ENCODE measurements at places on chromosomes 4 and X.

GRCh38 chr4:10456595-10457254 is 501 bp downstream of the ZNF518B start:
- DNase-seq = peak; percentile 58

- peak; percentile 6 for DNase-seq
Observed at GRCh38 chr4:74370912-74371311, 6.0 kb downstream of the EREG start.

GRCh38 chrX:45187731-45188130 is 12.9 kb downstream of the DIPK2B start:
- no peak for DNase-seq

DNA sequence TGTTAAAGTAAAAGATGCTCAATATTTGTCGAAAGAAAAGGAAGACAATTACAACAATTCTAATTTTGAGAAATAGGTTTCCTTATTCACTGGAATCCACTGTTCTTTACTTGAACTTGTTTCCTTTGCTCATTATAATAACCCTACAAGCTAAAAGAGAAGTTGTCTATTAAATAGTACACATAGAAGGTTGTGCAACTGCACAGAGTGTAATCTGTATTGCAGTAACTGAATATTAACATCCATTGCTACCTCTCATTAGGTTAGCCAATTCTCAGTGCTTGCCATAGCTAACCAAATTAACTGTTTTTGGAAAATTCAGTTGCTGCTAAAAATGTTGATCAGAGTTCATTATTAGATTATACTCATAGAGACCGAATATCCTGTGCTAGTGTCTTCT is 120.0 kb downstream of the PDLIM5 start:
- no peak for DNase-seq

GRCh38 chr4:26061248-26061986 is 147.4 kb downstream of the SMIM20 start:
- DNase-seq = no peak

GRCh38 chr4:37246891-37247290 is 2.3 kb downstream of the NWD2 start:
- no peak for DNase-seq

- DNase-seq = no peak
Observed at GRCh38 chr4:70236125-70236524, 6.3 kb upstream of the CSN3 start.

DNA sequence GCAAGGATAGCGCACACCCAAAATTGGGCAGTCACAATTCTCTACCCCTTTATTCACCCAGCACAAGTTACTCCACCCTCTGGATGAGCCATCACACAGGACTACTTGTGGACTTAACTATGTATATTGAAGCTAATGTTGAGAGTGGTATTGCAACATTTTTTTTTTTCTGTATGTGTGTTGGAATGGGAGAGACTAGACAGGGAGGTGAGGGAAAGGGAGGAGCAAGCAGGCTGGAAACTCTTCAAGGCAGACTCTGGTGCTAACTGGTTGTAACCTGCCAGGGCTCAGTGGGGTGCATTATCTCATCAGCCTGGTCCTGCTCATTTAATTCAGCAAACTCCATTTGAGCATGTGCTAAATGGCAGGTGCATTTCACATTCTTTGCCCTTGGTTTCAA is 18.4 kb upstream of the CWH43 start:
- no peak for DNase-seq
